Activated gamma-delta T cell treated with Interleukin-2 at 50 U/mL for 16 hours (primary cell): ENCODE measurements at places on chromosomes 4 and X.

DNA sequence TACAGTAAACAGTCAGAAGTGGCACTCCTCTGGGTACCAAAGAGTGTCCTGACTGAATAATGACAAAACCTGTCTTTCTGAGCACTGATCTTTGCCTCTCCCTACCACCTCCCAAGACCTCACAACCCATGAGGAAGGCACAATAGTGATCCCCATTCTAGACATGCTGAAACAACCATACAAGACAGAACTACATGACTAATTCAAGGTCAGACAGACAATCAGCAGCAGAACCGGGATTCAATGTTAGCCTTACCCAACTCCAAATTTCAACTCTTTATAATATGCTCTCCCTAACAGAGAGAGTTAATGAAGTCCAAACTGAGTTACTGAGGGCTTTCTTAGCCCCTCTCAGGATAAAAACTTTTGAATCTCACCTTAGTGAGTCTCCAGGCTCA lies 71.0 kb downstream of the IRF2 start:
- no peak for DNase-seq

DNA sequence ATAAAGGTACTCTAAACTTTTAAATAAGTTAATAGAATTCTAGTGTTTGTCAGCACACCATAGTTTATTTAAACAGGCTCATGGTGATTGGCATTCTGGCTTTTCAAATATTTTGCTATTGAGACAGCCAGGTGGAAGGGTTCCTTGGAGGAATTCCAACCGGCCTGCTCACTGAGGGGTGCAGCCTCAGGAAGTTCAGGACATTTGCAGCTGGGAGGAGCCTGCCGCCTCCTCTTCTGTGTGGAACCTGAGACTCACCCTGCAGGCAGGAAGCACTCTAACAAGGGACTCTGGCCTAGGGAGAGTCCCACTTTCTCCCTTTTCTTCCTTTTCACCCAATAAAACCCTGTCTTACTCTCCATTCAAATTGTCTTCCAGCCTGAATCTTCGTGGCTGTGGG lies 1328.0 kb downstream of the FSTL5 start:
- DNase-seq = no peak

DNA sequence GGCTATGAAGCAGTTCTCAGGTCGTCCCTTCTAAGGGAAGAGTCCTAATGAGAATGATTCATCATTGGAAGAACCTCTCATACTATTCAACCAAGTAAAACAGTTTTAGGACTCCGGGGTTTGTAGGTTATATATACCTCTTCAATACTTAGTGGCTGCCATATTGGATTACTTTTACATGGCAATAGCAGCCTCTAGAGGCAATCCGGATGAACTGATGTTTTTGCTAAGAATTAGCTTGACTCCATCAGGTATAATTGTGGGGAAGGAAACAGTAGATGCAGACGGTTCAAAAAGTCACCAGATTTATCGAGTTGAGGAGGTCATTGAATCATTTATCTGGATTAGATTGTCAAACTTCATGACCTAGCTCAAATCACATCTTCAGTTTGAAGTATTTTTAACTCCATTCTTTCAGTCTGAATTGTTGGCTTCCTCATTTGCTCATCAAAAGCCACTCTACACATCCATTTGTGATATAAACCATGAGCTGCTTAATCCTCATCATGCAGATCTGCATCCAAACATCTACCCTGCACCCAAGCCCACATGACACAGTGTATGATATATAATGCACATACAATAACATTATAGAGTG lies 28.4 kb downstream of the GUCY1B1 start:
- no peak for DNase-seq

- no peak for DNase-seq
Observed at GRCh38 chrX:150712619-150713018, 19.4 kb downstream of the MTMR1 start.

- peak; percentile 47 for DNase-seq
Observed at GRCh38 chr4:173257732-173258717, 76.1 kb downstream of the HMGB2 start.

DNA sequence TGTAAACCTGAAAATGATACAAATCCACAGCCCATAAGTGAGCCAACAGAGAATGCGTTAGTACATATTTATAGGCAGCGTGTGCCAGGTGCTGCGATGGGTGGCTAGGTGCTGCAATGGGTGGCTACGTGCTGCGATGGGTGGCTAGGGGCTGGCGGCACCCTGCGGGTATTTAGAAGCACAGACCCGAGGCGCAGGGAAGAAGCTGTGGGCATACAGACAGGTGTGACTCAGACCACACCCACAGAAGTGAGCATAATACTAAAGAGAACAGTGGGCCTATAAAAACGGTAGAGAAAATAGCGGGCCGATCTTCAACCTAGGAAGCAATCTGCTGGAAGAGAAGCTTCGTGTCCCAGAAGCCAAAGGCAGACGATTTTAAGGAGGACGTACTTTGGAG lies 81.1 kb downstream of the FAT1 start:
- DNase-seq = no peak

DNA sequence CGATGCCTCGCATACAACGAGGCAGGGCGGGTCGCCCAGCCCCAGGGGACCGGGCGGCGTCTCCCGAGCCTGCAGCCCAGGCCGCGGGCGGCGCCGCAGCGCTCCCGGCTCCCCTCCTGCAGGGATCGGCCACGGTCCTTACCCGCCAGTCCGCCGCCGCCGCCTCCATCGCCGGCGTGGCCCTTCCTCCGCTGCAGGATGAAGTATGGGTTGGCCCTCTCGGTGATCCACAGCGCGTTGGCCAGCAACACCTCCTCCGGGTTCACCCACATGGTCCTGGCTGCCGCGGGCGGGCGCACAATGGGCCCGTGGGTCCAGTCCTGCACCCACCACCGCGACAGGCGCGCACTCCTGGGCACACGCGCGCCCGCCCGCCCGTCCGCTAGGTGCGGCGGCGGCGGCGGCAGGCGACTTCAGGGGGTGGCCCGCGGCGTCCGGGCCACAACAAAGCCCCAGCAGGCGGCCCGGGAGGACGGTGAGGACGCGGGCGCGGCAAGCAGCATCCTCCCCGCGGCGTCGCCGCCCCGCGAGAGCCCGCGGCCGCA lies 339 bp downstream of the TBC1D9 start:
- no peak for DNase-seq

- no peak for DNase-seq
Observed at GRCh38 chrX:97399400-97399799, 515.7 kb downstream of the RPA4 start.

GRCh38 chr4:75511841-75512240 lies 2.4 kb downstream of the RCHY1 start:
- no peak for DNase-seq
